Neural crest cell (in vitro differentiated cells): ENCODE measurements at places on chromosomes 6 and 20. TPM values are rescaled to one million over a fixed set of nuclear protein-coding genes. Genes with fewer than 3 reads are reported as not detected.

DNA sequence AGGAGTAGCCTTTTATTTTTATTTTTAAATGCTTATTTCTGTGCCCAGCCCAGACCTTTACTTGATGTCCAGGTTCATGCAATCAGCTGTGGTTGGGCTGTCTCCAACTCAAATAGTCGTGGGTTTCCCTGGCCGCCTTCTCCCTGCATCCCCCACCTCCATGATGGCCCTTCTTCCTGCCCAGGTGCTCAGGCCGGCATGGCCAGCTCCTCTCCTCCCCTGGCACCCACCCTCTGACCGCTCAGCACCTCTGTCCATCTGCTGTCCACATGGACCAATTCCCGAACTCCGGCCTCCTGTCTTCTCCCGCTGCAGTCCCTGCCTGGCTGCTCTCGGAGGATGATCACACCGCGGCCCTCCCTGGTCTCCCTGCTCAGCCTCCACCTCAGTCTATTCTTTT lies 81.2 kb upstream of the SULF2 start:
- no peak for DNase-seq
- no peak overlapping the region for H3K4me3 ChIP-seq
- H3K36me3 ChIP-seq, result no peaks in the 10 kb centered on the region
- no peaks in the 10 kb centered on the region for H3K27me3 ChIP-seq
- H3K27ac ChIP-seq, result no peak overlapping the region

- H3K27ac ChIP-seq, result no peak overlapping the region
- H3K4me1 ChIP-seq, result peaks cover 61% of the 10 kb centered on the region
- H3K4me3 ChIP-seq, result peak overlapping the region; percentile 3
- no peak for DNase-seq
These were observed 55.5 kb upstream of the CCDC167 start for GRCh38 chr6:37555040-37555781.

GRCh38 chr20:60271597-60271996 lies 313.4 kb downstream of the CDH26 start:
- DNase-seq, result no peak
- H3K27me3 ChIP-seq, result peaks cover 26% of the 10 kb centered on the region
- no peaks in the 10 kb centered on the region for H3K36me3 ChIP-seq
- H3K4me1 ChIP-seq, result no peaks in the 10 kb centered on the region
- no peak overlapping the region for H3K27ac ChIP-seq

SIRPA gene
- 10.2 and 10.7 TPM in 2 replicates for total RNA-seq

DNA sequence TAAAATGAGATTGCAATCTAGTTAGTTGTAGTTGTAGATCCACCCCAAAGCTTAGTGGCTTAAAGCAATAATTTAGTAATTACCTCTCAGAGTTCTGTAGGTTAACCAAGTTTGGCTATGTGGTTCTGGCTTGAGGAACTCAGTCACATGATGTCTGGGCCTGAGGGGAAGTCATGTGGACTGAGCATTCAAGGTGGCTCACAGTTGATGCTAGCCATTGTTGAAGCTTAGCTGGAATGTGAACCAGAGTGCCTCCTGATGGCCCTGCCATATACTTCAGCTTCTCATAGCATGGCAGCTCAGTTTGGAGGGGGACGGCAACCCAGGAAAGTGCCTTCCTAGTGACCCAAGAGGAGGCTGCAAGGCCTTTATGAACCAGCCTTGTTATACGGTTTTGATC lies 263.2 kb upstream of the RNF217 start:
- H3K4me3 ChIP-seq, result no peak overlapping the region
- peaks cover 4% of the 10 kb centered on the region for H3K4me1 ChIP-seq
- no peak for DNase-seq
- H3K27ac ChIP-seq, result peak overlapping the region; percentile 15
- no peaks in the 10 kb centered on the region for H3K36me3 ChIP-seq
- no peaks in the 10 kb centered on the region for H3K27me3 ChIP-seq

ZNF343 gene
- 9.1 and 12.8 TPM in 2 replicates for total RNA-seq

DNA sequence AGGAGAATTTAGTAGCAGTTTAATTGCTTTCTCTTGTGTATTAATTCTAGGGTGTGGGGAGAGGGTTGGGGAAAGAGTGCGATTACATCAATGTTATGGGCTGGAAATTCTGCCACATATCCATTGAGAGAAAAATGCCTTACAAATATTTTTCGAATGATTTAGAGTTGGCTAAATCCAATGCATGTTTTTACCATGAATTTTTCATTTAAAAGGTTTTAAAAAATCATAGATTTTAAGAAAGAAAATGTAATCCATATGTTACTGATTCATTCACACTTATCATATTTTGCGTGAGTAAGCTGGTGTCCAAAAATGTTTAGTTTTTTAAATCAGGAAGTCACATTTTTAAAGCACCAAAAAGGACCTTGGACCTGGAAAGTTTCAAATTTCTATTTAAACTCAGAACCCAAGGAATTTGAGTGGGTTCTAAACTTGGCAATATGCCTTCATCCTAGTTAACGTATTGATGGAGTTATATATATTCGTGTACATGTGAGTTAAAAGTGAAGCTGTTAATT lies 627.4 kb upstream of the CITED2 start:
- H3K27me3 ChIP-seq, result no peaks in the 10 kb centered on the region
- no peak overlapping the region for H3K27ac ChIP-seq
- H3K4me3 ChIP-seq, result no peak overlapping the region
- no peak for DNase-seq

- no peak overlapping the region for H3K4me3 ChIP-seq
- H3K36me3 ChIP-seq, result no peaks in the 10 kb centered on the region
- peaks cover 3% of the 10 kb centered on the region for H3K27me3 ChIP-seq
- DNase-seq, result no peak
These were observed 5.0 kb downstream of the SIM1 start for GRCh38 chr6:100459592-100460184.

DNA sequence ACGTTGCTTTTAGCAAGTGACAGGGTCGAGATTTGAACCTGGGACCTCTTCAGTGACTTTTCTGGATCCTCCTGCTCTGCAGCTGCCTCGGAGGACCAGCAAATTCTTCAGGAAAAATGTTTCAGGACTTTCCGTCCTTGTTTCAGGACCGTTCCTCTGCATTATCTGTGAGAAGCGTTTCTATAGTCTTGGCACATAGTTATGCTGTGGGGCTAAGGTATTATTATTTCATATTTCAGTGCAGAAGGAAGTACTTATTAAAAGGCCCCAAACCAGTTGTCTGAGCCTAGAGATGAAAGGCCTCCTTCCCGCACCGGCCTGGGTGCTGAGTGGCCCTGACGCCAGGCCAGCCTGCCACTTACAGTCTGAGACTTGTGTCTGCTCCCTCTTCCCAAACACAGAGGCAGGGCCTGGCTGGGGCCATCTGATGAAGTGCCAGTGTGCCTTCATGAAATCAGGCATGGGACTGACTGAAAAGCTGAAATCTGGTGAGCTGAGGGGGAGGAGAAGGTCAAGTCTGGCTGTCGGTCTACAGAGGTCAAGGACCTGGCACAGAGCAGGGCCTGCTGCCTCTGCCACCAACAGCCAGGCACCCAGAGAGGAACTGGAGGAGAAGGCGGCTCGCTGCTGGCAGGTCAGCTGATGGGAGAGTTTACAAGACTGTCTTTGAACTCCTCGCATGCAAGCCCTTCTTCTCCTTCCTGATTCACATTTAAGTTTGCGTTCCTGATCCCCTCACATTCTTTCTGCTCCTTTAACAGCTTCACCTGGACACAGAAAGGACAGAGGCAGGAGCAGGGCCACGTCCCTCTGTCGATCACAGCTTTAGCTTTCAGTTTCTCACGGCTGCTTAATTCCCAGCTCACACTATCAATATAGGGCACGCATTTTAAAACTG lies 8.9 kb upstream of the QKI start:
- peak overlapping the region; percentile 94 for H3K27ac ChIP-seq
- DNase-seq, result no peak
- H3K36me3 ChIP-seq, result peaks cover 3% of the 10 kb centered on the region
- no peaks in the 10 kb centered on the region for H3K27me3 ChIP-seq
- H3K4me3 ChIP-seq, result peak overlapping the region; percentile 50

DNA sequence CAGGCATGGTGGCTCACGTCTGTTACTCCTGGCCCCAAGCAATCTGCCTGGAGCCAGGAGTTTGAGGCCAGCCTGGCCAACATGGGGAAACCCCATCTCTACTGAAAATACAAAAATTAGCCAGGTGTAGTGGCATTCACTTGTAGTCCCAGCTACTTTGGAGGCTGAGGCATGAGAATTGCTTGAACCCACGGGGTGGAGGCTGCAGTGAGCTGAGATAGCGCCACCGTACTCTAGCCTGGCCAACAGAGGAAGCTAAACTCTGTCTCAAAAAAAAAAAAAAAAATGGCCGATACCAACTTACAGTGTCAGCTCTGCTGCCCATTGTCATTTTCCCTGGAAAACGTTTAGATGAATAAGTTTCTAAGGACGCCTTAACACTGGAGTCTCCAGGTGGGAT lies 489.9 kb downstream of the TFAP2A start:
- H3K36me3 ChIP-seq, result no peaks in the 10 kb centered on the region
- H3K27me3 ChIP-seq, result no peaks in the 10 kb centered on the region
- no peak overlapping the region for H3K4me3 ChIP-seq
- no peaks in the 10 kb centered on the region for H3K4me1 ChIP-seq
- DNase-seq, result no peak

DNA sequence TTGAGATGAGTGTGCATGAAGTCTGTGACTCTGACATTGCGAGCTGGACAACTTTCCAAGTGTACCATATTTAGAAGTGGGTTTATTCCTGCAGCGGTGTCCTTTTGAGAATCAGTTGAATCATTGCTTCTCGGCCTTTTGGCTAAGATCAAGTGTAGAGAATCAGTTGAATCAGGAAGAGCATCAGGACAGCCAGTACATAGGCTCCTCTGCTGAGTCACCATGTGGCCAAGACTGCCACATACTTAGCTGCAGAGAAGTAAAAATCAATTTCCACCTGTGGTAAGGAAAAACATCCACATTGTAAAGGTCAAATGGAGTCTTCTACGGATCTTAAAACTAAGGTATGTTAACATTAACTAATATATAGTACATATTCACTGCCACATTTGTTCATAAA lies 428.4 kb upstream of the MARCKS start:
- no peaks in the 10 kb centered on the region for H3K27me3 ChIP-seq
- peaks cover 11% of the 10 kb centered on the region for H3K4me1 ChIP-seq
- no peaks in the 10 kb centered on the region for H3K36me3 ChIP-seq
- H3K4me3 ChIP-seq, result no peak overlapping the region

- no peak overlapping the region for H3K27ac ChIP-seq
- H3K27me3 ChIP-seq, result peaks cover 88% of the 10 kb centered on the region
- no peak for DNase-seq
These were observed 2.9 kb downstream of the MAP7 start for GRCh38 chr6:136547336-136547735.

- peak overlapping the region; percentile 34 for H3K4me3 ChIP-seq
- no peak for DNase-seq
- peaks cover 35% of the 10 kb centered on the region for H3K4me1 ChIP-seq
- no peaks in the 10 kb centered on the region for H3K36me3 ChIP-seq
- H3K27me3 ChIP-seq, result peaks cover 96% of the 10 kb centered on the region
- no peak overlapping the region for H3K27ac ChIP-seq
These were observed 1.2 kb downstream of the NKX2-2 start for GRCh38 chr20:21512634-21513180.

DNA sequence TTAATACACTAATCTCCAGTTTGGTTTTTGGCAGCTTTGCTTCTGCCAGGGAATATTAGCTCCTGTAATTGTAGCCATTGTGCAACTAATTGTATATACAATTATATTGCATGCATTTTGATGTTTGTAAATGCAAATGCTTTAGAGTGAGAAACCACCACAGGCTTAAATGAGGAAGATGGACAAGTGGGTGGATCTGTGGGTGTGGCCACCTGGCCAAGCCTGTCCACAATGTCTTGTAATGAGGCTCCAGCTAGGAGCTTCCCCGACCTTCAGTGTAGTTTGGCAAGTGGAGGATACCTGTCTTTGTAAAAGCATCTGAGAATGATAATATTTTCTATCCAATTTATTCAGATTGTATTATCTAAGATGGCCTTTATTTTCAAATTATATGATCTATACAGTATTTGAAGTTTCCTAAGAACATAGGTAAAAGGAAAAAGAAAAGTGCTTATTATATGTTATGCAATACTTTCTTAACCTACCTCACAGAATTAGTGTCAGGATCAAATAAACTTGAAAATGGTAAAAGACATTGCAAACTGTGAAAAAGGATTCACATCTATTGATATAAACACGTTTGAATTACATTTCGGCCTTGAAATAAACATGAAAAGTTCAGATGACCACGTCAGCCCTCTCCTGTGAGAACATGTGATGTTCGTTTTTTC lies 49.3 kb upstream of the ARID1B start:
- DNase-seq, result no peak
- no peaks in the 10 kb centered on the region for H3K36me3 ChIP-seq
- H3K4me1 ChIP-seq, result peaks cover 12% of the 10 kb centered on the region
- no peak overlapping the region for H3K27ac ChIP-seq
- H3K4me3 ChIP-seq, result no peak overlapping the region

SYCP2 gene
- total RNA-seq, result 1.9 and 2.3 TPM in 2 replicates
